ENCODE measurements at places on chromosomes 4 and X.

GRCh38 chrX:87265518-87265917 is 252.1 kb upstream of the KLHL4 start:
- DNase-seq = no peak

- DNase-seq = no peak
These were observed 66.5 kb downstream of the EFNB1 start for GRCh38 chrX:68895341-68895755.

GRCh38 chr4:10949039-10949733 is 264.6 kb upstream of the CLNK start:
- no peak for DNase-seq

DNA sequence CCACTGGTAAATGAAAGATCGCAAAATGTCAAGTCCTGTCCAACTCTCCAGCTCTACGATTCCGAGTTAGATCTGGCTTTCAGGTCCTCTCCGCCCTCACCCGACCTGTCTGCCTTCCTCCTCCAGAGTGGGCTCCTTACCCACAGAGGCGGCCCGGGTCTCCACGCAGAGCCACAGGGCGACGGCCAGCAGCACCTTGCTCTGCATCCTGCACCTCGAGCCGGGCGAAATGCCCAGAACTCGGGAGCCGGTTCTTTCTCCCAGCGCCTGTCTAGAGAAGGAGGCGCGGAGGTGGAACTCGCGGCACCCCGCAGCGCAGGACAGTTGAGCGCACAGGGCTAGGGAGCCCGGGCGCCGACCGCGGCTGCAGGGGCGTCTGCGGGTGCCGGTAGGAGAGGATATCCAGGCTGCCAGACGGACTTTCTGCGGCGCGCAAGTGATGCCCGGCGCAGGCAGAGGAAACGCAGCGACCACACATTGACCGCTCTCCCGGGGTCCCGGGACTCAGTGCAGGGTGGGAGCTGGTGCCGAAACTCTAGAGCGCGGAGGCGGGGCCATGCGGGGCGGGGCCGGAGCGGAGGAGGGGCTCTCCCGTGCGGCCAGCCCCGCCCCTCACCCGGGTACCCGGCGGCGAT is at the start of gene KDR:
KDR (minus strand) TSS at position 509 of the 635 bp plus-strand sequence; CDS start at position 207, 302 bp downstream.
- DNase-seq = peak; percentile 56

- no peak for DNase-seq
These were observed 76.1 kb downstream of the NSG1 start for GRCh38 chr4:4462970-4463369.

DNA sequence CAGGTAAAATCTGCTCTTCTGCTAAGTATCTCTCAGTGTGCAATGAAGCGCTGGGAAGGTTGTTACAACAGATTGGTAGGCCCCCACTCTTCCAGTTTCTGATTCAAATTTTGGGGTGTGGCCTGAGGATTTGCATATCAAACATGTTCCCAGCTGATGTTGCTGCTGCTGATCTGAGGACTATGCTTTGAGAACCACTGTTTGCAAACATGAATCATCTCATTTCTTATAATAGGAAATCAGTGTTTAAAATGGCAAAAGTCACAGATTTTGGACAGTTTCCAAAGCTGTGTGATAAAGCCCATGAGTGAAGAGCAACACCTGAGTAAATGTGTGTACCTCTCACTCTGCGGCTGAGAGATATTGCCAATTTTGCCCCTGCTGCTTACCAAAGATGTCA is 36.2 kb upstream of the NDNF start:
- DNase-seq = no peak

- DNase-seq = no peak
These were observed 1257.8 kb downstream of the RPA4 start for GRCh38 chrX:98141466-98141865.
